ENCODE measurements at places on chromosomes 1 and 21.

DNA sequence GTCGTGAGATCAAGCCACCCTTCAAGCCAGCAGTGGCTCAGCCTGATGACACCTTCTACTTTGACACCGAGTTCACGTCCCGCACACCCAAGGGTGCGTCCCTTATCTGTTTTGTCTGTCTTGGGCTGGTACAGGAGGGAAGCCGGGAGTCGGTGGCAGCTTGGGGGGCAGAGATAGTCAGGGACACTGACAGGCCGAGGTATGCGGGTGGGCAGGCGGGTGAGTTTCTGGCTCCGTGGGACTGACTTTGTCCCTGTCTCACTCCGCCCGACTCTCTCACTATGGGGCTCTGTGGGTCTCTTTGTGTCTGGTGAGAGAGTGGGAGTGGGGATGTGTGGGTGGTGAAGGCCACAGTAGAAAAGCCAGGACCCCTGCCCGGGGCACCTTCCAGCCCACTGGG, 27.4 kb downstream of the RPS6KA1 start:
- no peak for DNase-seq

- DNase-seq, result no peak
These were observed 1.5 kb downstream of the KCNA3 start for GRCh38 chr1:110673197-110673701.

GRCh38 chr1:3702990-3703728, 49.1 kb upstream of the CCDC27 start:
- no peak for DNase-seq

DNA sequence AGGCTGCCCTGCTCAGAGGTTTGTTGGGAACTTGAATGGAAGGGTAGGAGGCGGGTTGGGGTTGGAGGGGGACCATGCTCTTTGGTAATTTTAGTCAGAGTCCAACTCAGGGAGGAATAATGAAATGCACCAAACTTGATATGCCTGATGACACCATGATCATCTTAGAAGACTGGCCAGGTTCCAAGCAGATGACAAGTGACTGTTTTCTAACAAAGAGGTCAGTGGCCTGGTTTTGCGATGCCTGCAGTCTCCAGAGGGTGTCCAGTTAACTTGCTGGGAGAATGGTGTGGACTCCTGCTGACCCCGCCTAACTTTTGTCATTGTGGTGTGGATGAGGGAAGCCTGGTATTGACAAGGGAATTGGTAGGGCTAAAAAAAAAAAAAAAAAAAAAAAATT, 12.4 kb downstream of the VANGL1 start:
- DNase-seq, result no peak

DNA sequence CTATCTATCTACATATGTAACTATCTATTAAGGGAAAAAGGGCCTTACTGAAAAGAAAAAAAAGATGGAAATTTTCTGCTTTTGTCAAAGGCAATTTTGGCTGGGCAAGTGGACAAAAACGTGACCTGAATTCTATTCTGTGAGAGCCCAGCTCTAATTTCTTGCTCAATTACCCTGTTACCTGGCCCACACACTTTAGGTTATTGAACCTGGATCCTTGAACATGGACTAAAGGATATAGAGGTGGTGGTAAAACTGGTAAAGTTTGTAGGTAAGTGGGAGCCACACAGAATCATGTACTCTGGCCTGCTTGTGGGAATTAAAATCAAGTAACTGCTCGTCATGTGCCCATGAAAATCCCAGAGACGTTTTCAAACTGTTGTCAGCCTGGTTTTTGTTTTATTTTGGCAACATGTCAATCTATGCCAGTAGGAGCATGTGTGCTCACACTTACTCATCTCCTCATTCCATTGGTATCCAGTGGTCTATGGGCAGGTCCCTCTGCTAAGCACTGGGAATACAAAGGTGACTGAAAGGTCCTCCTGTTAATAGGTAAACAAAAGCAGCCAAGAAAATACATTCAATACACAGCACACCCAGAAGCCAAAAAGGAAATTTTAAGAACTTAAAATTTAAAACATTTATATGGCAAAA, 113.7 kb upstream of the WARS2 start:
- no peak for DNase-seq
